ENCODE measurements at places on chromosomes 6 and 20.

GRCh38 chr6:24547243-24547642 lies 52.5 kb downstream of the ALDH5A1 start:
- H3K27ac ChIP-seq = no peak overlapping the region
- no peak for DNase-seq
- no peaks in the 10 kb centered on the region for H3K4me1 ChIP-seq
- no peaks in the 10 kb centered on the region for H3K27me3 ChIP-seq
- no peaks in the 10 kb centered on the region for H3K36me3 ChIP-seq

GRCh38 chr20:55478724-55479450 lies 526.4 kb downstream of the CBLN4 start:
- H3K27ac ChIP-seq = no peak overlapping the region
- no peak overlapping the region for H3K4me3 ChIP-seq
- no peaks in the 10 kb centered on the region for H3K27me3 ChIP-seq
- H3K4me1 ChIP-seq = no peaks in the 10 kb centered on the region
- DNase-seq = no peak
- no peaks in the 10 kb centered on the region for H3K36me3 ChIP-seq

DNA sequence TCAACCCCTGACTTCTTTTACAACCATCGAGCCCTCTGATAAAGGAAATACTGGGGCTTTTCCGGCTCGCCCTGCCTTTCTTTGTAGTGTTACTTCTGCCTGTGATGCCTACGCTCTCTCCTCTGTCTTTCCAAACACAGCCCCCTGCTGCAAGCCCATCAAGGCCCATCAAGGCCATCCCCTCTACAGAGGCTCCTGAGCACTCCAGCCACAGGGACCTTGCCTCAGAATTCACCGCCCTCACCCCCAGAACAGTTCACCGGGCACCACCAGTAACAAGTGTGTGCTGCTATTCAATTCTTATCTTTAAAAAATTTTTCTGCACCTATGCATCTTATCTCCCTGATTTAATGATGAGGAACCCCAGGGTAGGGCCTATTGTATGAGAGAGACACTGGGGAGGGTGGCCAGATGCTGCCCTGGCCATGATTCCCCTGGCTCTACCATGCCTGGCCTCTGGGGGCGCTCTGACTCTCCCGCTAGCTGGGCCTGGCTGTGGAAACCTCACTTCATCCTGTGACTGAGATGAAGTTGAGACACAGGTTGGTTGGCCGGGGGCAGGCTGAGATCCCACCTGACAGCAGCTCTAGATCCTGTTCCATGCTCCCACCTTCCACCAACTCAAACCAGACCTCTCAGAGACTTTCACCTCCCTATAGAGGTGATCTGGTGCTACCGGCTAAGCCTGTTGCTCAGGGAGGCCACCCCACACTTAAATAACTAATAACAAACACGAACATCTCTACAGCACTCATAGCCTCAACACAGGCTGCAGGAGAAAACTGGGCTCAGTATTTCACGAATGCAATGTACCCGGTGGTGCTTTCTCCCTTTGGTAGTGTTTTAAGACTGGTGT lies 19.2 kb upstream of the GLP1R start:
- H3K4me1 ChIP-seq = no peaks in the 10 kb centered on the region
- H3K36me3 ChIP-seq = no peaks in the 10 kb centered on the region

DNA sequence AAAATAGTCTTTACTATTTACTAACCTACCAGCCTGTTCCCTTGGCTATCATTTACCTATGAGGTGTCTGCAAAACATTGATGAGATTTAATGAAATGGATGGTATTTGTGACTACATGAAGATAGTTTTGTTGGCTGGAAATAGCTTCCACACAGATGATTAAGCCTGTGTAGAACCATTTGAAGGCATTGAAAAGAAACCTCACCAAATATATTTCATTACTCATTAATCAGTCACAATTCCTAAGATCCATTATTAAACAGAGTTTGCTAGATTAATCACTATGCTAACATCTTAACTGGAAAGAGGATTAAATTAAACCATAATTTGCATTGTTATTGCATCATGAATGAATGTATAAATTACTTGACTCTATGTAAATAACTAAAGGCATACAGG lies 560.3 kb downstream of the BMP2 start:
- H3K27ac ChIP-seq = no peak overlapping the region
- no peaks in the 10 kb centered on the region for H3K4me1 ChIP-seq
- H3K27me3 ChIP-seq = no peaks in the 10 kb centered on the region

DNA sequence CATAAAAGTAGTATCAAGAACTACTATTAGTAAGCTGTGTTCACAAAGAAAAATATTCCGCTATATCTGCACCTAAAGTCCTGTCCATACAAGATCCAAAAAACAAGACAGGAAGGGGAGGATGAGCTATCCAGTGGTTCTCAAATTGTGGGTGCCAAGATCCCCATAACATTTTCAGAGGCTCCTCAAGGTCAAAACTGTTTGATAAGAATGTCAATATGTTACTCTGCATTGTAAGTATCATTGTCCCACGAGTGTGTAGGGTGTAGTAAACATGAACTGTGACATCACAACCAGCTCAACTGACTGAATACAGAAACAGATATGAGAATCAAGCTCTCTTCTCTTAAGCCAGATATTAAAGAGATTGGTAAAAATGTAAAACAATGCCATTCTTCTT lies 81.9 kb upstream of the HIVEP1 start:
- DNase-seq = no peak
- H3K27me3 ChIP-seq = no peaks in the 10 kb centered on the region
- no peaks in the 10 kb centered on the region for H3K36me3 ChIP-seq
- no peaks in the 10 kb centered on the region for H3K4me1 ChIP-seq
- no peak overlapping the region for H3K4me3 ChIP-seq
- no peak overlapping the region for H3K27ac ChIP-seq

GRCh38 chr6:155201461-155202226 lies 62.2 kb upstream of the CLDN20 start:
- H3K27me3 ChIP-seq = no peaks in the 10 kb centered on the region
- no peaks in the 10 kb centered on the region for H3K36me3 ChIP-seq
- DNase-seq = no peak
- H3K4me1 ChIP-seq = peaks cover 11% of the 10 kb centered on the region
- H3K27ac ChIP-seq = no peak overlapping the region
- H3K4me3 ChIP-seq = no peak overlapping the region

- peaks cover 9% of the 10 kb centered on the region for H3K4me1 ChIP-seq
- H3K4me3 ChIP-seq = no peak overlapping the region
- H3K27me3 ChIP-seq = no peaks in the 10 kb centered on the region
- H3K27ac ChIP-seq = peak overlapping the region; percentile 4
Measured at GRCh38 chr6:38134704-38135088, 315.2 kb downstream of the ZFAND3 start.

- no peak overlapping the region for H3K4me3 ChIP-seq
- H3K27me3 ChIP-seq = no peaks in the 10 kb centered on the region
- DNase-seq = no peak
Measured at GRCh38 chr20:18090044-18090443, 32.3 kb upstream of the OVOL2 start.

DNA sequence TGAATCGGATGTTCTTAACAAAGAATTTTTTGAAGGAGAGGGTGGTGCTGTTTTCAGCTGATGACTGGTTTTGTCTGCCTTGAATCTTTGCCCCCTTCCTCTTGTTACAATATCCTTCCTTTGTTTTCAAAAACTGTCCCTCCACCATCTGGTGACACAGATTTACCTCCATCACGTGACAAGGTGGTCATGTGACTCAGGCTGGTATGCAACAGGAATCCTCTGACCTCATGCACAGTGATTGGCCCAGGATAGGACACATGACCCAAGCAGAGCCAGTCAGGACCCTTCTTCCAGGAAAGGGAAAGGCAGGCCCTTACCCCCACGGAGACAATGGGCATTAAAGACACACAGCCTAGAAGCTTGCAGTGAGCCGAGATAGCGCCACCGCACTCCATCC lies 84.7 kb upstream of the MC3R start:
- H3K27ac ChIP-seq = no peak overlapping the region
- no peak overlapping the region for H3K4me3 ChIP-seq
- H3K4me1 ChIP-seq = no peaks in the 10 kb centered on the region
- DNase-seq = no peak
- no peaks in the 10 kb centered on the region for H3K36me3 ChIP-seq
- no peaks in the 10 kb centered on the region for H3K27me3 ChIP-seq

- no peak overlapping the region for H3K27ac ChIP-seq
- no peak overlapping the region for H3K4me3 ChIP-seq
- H3K27me3 ChIP-seq = peaks cover 10% of the 10 kb centered on the region
- no peaks in the 10 kb centered on the region for H3K36me3 ChIP-seq
- DNase-seq = no peak
Measured at GRCh38 chr6:167703781-167704180, 122.9 kb upstream of the AFDN start.

- H3K36me3 ChIP-seq = no peaks in the 10 kb centered on the region
- peaks cover 100% of the 10 kb centered on the region for H3K27me3 ChIP-seq
- no peak overlapping the region for H3K4me3 ChIP-seq
- H3K27ac ChIP-seq = no peak overlapping the region
- H3K4me1 ChIP-seq = no peaks in the 10 kb centered on the region
Measured at GRCh38 chr20:46324960-46325703, 16.8 kb upstream of the CDH22 start.

DNA sequence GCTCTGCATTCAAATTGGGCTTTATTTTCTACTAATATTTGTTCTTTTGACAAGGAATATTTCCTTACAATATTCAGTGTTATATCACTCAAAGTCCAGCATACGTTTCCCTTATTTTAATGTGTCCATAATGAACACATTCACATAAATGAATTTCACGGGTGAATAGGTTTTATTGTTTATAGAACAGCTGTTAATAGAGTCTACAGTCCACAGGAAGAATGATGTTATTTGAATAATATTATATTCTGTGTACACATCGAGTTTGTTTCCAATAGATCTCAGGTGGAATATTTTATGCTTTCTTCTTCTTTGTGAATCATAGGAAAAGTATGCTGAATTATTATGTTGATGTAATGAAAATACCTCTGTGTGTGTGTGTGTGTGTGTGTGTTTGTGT lies 582.4 kb downstream of the CDH26 start:
- H3K36me3 ChIP-seq = no peaks in the 10 kb centered on the region
- H3K27me3 ChIP-seq = no peaks in the 10 kb centered on the region
- no peaks in the 10 kb centered on the region for H3K4me1 ChIP-seq

DNA sequence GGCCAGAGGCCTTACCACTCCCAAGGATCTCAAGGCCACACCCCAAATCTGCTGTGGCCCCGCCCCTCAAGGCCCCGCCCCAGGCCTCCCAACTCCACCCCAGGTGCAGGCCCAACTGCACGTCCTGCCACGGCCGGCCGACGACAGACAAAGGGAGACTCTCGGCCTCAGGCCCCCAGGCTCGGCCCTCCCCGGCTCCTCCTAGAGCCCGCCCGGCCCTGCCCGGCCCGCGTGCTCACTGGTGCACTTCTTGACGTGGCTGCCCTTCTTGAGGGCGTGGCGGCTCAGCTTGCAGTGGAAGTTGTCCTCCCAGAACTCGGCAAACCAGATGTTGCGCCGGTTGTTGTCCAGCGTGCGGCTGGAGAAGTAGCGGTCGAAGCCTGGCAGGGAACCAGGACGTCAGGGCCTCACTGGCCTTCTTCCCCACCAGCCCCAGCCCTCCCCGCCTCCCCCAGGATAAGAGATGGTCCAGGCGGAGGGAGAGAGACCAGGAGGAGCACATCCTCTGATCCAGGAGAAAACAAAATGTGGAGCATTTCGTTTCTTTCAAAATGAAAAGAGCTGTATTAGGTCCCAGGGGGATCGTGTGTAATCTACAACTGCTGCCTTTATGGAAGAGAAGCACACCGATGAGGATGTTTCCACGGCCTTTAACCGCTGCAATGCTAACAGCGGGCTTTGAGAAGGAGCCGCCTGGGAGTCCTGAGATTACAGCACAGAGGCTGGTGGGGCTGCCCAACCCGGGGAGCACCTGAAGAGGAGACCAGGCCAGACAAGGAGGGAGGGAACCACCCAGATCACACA lies 89.4 kb downstream of the GRM4 start:
- DNase-seq = peak; percentile 83
- no peak overlapping the region for H3K27ac ChIP-seq
- peaks cover 14% of the 10 kb centered on the region for H3K4me1 ChIP-seq
- no peaks in the 10 kb centered on the region for H3K36me3 ChIP-seq
- peaks cover 97% of the 10 kb centered on the region for H3K27me3 ChIP-seq
- no peak overlapping the region for H3K4me3 ChIP-seq
